ENCODE measurements at places on chromosomes 6 and 20.

DNA sequence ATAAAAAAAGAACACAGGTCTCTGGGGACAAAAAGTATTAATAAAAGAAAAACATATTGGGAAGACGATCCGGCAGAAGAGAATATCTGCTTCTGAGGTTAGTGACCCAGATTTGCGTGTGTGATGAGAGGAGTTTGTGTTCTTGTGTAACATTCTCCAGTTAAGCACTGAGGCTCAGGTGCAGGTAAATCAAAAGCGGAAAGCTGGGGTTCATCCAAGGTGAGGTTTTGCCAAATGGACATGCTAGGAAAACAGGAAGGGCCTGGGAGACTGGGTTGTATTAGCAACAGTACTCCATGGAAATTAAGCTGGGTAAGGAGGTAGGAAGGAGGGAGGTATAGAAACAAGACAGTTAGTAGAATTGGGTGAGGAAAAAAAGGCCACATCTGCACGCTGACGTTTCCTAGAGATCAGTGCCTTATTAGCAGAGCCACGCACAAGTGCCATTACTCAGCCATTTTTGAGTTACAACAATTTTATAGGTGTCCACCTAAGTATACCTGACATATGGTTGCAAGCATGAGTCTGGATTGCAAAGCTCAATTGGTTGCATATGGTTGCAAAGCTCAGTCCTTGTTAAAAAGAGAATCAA, 139.6 kb downstream of the ZMYND8 start:
- H3K4me1 ChIP-seq: peaks cover 5% of the 10 kb centered on the region
- no peak overlapping the region for H3K4me3 ChIP-seq
- peaks cover 1% of the 10 kb centered on the region for H3K27me3 ChIP-seq
- no peak for DNase-seq

DNA sequence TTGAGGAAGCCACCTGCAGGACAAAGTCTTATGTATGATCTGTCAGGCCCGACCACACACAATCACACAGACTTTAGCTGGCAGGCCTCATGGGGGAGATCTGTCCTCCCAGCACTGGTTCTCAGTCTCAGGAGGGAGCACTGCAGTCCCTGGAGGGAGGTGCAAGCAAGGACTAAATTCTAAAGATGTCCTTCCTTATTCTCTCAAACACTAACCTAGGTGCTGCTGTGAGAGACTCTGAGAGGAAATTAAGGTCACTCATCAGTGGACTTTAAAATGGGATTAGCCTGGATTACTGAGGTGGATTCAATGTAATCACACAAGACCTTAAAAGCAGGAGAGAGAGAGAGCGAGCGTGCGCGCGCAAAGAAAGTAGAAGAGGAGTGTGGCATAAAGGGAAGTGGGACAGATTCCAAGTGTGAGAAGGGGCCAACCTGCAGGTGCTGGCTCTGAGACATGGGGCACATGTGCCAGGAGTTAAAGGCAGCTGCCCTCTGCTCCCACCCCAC, 14.3 kb downstream of the GLO1 start:
- DNase-seq: peak; percentile 17
- H3K4me1 ChIP-seq: peaks cover 9% of the 10 kb centered on the region
- no peaks in the 10 kb centered on the region for H3K27me3 ChIP-seq
- no peak overlapping the region for H3K4me3 ChIP-seq

DNA sequence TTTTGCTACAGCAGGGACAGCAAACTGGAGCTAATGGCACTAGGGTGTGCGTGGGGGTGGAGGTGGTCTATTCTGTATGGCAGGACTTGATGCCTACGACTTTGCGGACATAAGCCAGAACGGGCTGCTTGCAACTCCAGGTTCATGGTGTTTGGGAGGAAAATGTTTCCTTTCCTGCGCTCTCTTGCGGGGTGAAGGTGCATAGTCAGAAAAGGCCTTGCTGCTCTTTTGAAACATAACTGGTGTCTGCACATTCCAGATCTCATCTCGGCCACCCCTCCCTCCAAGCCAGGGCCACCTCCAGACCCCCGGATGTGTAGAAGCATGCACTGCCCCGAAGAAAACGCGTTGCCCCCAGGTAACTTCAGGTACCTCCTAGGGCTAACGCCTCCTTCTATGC, 8.1 kb downstream of the FOXA2 start:
- H3K27me3 ChIP-seq: peaks cover 58% of the 10 kb centered on the region
- DNase-seq: no peak
- H3K4me3 ChIP-seq: no peak overlapping the region
- H3K36me3 ChIP-seq: peaks cover 4% of the 10 kb centered on the region
- H3K27ac ChIP-seq: no peak overlapping the region

GRCh38 chr20:59007665-59008511, 834 bp upstream of the CTSZ start:
- peaks cover 7% of the 10 kb centered on the region for H3K27me3 ChIP-seq
- no peak overlapping the region for H3K27ac ChIP-seq
- no peaks in the 10 kb centered on the region for H3K36me3 ChIP-seq

DNA sequence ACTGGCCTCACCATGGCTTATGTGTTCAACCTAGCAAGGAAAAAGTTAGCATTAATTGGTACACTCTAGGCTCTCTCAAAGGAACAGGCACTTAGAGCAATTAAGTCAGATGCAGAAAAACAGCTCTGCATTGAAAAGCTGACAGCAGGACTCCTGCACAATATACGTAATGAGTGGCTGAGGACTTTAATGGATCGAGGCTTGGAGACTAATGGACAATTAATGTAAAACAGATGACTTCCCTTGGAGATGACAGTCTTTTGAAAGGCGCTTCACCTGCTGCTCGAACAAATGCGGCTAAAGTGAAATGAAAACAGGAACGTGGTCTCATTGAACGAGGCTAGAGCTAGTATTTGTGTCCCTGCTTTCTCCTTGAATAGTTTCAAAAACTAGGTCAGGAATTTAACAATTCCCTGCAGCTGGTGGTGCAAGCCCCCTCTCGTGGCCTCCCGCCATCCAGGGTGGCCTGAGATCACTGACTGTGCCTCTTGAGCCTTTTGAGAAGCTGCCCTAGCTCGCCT, 137.1 kb downstream of the ELOVL4 start:
- H3K36me3 ChIP-seq: no peaks in the 10 kb centered on the region
- H3K27me3 ChIP-seq: peaks cover 13% of the 10 kb centered on the region
- peak; percentile 54 for DNase-seq
- peak overlapping the region; percentile 99 for H3K27ac ChIP-seq

GRCh38 chr6:133262804-133263203, 21.6 kb downstream of the EYA4 start:
- H3K4me3 ChIP-seq: no peak overlapping the region
- no peak overlapping the region for H3K27ac ChIP-seq
- no peaks in the 10 kb centered on the region for H3K27me3 ChIP-seq
- no peaks in the 10 kb centered on the region for H3K36me3 ChIP-seq

Data from glutamatergic neuron (in vitro differentiated cells).